ENCODE measurements at places on chromosomes 2 and 18.

GRCh38 chr2:86598966-86599365, 24.7 kb downstream of the RNF103 start:
- no peak for ATAC-seq

DNA sequence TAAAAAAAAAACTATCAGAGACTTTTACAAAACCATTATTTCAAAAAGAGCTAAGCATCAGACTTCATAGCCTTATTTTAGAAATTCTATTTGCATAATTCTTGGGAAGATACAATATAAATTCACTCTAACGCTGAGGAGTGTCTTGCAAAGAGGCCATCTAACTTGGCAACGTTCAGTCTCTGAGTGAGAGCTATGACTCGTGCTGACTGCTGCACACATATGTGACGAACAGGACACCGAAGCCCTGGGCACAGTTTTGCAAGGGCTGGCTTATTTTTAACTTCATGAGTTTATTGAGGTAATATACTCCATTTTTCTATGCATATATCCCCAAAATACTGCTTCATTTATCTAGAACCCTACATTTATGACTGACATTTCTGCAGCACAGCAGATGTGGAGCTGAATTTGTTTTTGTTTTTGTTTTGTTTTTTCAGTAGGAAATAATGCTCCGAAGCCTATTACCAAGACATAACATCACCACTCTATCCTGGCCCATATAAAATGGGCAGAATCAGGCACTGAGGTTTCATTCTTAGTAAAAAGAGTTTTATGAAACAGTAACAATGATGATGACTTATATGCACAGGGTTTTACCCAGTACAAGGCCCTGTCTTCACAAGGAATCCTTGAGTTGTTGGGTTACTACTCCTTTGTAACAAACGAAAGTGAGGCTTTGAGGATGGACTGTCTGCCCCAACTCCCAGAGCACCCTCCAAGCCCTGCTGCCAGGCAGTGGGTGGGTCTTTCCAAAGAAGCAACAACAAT, 68.3 kb downstream of the CRACDL start:
- ATAC-seq = no peak

DNA sequence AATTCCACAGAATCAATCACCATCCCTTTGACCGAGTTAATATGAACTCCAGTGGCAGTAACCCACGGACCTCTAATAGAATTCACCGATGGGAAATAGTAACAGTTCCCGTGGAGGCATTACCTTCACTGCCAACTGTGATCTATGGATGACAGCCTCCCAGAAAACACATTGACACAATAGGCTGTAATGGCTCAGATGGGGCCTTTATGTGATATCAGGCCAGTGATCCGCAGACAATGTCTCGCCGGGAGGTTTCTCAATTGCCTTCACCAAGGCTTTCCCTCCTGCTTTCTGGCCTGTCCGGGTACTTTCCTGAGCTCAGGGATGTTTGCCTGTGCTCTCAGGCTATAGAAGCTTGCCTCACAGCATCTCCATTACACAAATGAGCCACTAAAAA, 34.4 kb upstream of the KLF7 start:
- ATAC-seq = no peak

DNA sequence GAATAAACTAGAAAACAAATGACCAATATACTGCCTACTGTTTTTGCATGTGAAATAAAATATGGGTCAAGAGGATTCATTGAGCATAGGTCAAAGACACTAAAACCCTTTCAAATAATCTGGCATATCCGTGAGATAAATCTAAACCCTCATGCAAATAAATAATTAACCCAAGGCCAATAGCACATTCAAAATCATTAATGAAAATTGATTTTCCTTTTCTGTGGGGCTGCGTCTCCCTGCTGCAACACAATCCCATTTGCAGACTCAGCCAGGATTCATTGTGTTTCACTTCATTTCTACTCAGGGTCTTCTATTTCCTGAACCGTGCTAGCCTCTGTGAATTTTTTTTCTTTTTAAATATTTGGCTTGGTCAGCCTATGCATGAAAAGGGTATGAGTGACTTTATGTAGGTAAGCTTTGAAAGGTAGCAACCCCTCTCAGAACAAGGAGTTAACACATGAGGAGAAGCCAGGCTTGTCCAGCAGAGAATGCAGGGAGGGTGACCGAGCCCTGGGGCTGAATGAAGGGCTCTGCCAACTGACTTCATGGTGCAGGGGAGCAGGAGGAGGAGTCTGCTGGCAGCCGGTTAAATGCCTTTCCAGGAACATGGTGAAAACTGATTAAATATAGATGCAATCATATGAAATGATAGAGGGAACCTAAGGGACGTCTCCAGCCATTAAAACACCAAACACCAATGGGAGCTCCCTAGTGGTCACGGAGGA, 10.3 kb upstream of the CTAGE1 start:
- no peak for ATAC-seq

DNA sequence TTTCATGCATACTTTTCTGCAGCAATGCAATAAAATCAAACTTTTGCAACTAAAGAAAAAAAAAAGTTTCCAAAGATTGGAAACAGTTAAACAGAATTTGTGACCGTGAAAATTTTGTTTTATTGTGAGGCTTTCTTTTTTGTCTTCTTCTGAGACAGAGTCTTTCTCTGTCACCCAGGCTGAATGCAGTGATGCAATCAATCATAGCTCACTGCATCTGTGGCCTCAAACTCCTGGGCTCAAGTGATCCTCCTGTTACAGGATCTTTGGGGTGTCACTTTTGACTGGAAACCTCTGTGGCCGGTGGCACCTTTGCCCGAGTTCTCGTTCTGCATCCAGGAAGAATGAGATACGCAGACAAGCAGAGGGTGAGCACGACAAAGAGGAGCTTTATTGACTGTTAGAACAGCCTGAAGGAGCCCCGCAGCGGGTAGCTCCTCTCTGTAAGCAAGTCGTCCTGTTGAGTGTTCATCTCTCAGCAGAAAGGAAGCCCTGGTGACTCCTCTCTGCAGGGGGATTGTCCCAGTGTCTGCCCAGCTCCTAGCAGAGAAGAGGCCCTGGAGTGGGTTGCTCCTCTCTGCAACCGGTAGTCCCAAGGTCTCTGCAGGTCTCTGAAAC, 16.9 kb upstream of the ILKAP start:
- ATAC-seq = no peak
